ENCODE measurements at places on chromosomes 6 and 20. TPM values are rescaled to one million over a fixed set of nuclear protein-coding genes. Genes with fewer than 3 reads are reported as not detected.

GRCh38 chr6:30881392-30882203 is 2.7 kb upstream of the DDR1 start:
- H3K36me3 ChIP-seq: no peaks in the 10 kb centered on the region
- no peak for DNase-seq
- no peak overlapping the region for H3K4me3 ChIP-seq
- peaks cover 54% of the 10 kb centered on the region for H3K4me1 ChIP-seq
- H3K27ac ChIP-seq: no peak overlapping the region

- no peaks in the 10 kb centered on the region for H3K36me3 ChIP-seq
- no peaks in the 10 kb centered on the region for H3K27me3 ChIP-seq
- no peak overlapping the region for H3K27ac ChIP-seq
- no peak overlapping the region for H3K4me3 ChIP-seq
- H3K4me1 ChIP-seq: no peaks in the 10 kb centered on the region
These were observed 170.2 kb downstream of the THBS2 start for GRCh38 chr6:169083508-169083874.

DNA sequence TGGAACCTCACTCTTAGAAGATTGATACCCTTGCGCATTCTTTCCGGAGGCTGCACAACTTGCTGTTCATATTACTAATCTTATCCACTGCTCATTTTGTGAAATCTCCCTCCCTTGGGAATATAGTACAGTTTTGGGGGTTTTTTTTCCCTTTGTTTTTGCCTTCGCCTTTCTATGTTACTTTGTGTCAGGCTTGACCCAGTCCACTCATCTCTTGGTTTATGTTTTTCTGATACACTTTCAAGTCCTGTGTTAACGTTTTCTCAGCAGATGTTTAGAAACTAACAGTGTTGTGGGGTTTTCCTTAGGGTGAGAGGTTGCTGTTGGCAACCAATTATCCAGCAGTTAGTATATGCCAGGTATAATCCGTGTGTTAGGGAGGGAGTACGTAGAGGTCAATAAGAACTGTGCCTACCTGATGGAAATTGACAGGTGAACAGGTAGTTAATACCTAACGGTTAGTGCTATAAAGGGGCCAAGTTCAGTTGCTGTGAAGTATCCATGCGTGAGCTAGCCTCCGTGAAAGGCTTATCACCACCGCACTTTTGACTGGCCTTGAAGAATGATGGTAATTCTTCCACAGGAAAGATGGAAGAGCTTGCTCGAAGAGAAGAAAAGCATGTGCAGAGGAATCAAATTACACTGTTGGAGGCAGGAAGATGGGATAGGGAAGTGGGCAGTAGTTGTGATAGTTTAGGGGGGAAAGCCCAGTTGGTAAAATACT is 1.4 kb downstream of the NFYA start:
- H3K4me1 ChIP-seq: peaks cover 19% of the 10 kb centered on the region
- no peak for DNase-seq
- H3K27ac ChIP-seq: peak overlapping the region; percentile 99
- H3K4me3 ChIP-seq: peak overlapping the region; percentile 98

DNA sequence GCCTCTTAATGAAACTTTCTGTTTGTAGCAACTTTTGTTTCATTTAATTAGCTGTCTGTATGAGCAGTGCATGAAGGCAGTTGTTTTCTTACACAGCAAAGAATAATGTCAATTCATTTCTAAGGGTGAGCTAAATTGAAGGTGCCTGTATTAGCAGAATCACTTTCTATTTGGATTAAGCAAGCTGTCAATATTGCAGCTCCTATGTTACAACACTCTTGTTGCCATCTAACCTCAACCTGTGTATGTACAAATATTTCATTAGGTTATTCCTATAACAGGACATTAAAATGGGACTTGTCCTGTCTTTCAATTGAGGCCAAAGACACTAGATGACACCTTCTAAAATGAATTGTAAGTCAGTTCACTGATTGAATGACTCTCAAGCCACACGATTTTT is 647.5 kb downstream of the UTRN start:
- H3K4me1 ChIP-seq: no peaks in the 10 kb centered on the region
- H3K27me3 ChIP-seq: no peaks in the 10 kb centered on the region
- H3K4me3 ChIP-seq: no peak overlapping the region
- no peak for DNase-seq
- H3K36me3 ChIP-seq: no peaks in the 10 kb centered on the region

DNA sequence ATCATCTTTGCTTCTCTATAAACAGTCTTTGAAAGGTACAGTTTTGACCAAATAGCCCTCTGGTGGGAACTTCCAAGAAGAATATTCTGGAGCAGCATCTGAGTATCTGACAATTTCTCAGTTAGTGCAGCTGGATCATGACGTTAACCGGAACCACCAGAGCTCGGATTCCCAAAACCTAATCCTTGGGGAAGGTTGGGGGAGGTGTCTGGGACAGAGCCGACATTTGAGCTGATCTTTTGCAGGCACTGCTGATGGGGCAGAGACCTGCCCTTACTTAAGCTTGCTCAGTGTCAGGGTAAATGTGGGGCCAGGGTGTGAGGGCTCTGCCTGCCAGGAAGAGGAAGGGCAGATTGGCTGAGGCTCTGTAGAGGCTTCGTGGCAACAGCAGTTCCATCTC is 416.6 kb downstream of the DHX35 start:
- no peak overlapping the region for H3K4me3 ChIP-seq
- no peaks in the 10 kb centered on the region for H3K4me1 ChIP-seq
- H3K27ac ChIP-seq: no peak overlapping the region
- DNase-seq: no peak
- no peaks in the 10 kb centered on the region for H3K27me3 ChIP-seq
- H3K36me3 ChIP-seq: no peaks in the 10 kb centered on the region

GRCh38 chr6:148508401-148509041 is 165.9 kb downstream of the SASH1 start:
- H3K4me3 ChIP-seq: no peak overlapping the region
- no peak overlapping the region for H3K27ac ChIP-seq

DNA sequence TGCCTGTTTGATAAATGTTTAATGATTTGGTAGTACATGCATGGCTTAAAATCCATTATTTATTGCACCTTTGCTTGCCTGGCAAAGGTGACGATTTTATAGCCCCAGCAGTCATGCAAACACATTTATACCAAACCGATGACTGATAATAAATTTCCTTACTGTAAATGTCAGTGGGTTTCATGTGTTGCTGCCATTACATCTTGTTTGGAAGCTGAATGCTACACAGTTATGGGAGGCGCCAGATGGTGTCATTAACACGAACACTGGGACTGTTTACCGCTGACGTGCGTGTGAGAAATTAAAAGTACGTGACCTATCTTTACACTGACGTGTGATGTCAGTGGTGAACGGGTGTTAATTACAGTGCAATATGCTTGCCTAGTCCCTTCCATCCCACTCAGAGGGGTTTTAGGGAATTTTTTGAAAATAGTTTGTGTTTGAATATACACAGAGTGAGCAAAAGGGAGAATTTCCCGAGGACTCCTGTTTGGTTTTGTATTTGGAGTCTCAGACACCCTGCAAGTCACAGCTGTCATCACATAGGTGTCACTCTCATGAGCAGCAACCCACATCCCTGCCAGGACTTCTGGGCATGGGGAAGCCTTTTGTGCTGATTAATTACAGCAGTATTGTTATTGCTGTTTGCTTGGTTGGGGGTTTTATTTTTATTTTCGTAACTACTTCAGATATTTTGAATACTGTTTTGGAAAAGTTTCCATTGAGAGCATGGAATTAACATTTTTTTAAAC is 151.8 kb upstream of the INSM1 start:
- peaks cover 8% of the 10 kb centered on the region for H3K27me3 ChIP-seq
- no peaks in the 10 kb centered on the region for H3K4me1 ChIP-seq
- H3K27ac ChIP-seq: no peak overlapping the region

DNA sequence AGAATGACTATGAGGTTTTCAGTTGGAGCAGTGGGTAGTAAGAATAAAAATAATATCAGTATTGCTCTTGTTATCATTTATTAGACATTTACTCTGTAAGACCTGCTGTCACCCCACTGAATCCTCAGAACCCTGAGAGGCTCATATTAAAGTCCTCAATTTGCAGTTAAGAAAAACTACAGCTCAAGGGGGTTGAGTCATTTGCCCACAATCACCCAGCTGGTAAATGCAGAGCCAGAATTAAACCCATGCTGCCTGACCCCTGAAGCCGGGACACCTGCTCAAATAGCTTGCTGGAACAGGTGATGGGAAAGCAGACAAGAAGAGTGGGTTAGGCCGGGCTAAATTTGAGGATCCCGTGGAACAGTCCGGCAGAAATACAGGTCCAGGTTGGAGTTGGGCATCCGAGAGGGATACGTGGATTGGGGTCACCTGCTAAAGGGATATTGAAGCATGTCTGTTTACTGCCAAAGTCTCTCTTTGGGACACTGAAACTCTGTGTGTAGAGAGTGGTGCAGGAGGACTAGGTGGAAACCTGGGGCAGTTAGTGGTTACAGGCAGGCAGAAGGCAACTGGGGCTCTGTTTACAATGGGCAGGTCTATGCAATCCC is 344.1 kb downstream of the CDC5L start:
- H3K4me1 ChIP-seq: no peaks in the 10 kb centered on the region
- no peak for DNase-seq
- no peak overlapping the region for H3K27ac ChIP-seq
- no peaks in the 10 kb centered on the region for H3K36me3 ChIP-seq
- no peaks in the 10 kb centered on the region for H3K27me3 ChIP-seq
- no peak overlapping the region for H3K4me3 ChIP-seq

GRCh38 chr20:57500962-57501361 is 24.0 kb downstream of the CTCFL start:
- H3K36me3 ChIP-seq: no peaks in the 10 kb centered on the region
- no peak overlapping the region for H3K27ac ChIP-seq
- no peaks in the 10 kb centered on the region for H3K4me1 ChIP-seq
- peaks cover 18% of the 10 kb centered on the region for H3K27me3 ChIP-seq
- no peak overlapping the region for H3K4me3 ChIP-seq

Gene COMMD7
- polyA plus RNA-seq: 58.6 TPM

Gene SLC4A11
- 6.4 TPM for polyA plus RNA-seq

Gene ENPP4
- polyA plus RNA-seq: 13.9 TPM

Gene TNXB
- polyA plus RNA-seq: 19.6 TPM

Gene LINC00237
- polyA plus RNA-seq: not detected
